ENCODE measurements at places on chromosomes 2 and 18.

- peak; percentile 82 for DNase-seq
Observed at GRCh38 chr18:26429535-26430226, 118.7 kb downstream of the KCTD1 start.

DNA sequence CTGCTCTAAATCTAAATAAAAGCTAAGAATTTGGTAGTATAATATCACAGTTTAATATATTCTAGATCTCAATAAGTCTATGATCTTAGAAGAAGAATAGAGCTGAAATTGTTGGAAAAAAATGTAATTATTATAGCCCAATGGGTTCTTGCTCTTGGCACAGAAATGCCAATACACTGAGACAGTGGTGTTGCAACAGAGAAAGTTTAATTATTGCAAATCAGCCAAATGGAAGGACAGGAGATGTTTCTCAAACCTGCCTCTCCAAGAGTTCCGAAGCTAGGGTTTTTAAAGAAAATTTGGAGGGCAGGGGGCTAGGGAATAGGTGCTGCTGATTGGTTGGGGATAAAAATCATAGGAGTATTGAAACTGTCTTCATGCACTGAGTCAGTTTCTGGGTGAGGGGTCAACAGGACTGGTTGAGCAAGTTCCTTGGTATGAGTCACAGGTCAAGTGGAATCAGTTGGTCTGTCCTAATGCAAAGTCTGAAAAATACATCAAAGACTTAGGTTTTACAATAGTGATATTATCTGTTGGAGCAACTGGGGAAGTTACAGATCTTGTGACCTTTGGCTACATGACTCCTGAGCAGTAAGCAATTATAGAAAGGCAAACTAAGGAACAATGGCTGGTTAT, 228.6 kb downstream of the CD226 start:
- DNase-seq = no peak

GRCh38 chr2:2793514-2793913, 462.4 kb upstream of the MYT1L start:
- DNase-seq = no peak

- no peak for DNase-seq
Observed at GRCh38 chr2:143881246-143881645, 638.7 kb downstream of the ZEB2 start.

GRCh38 chr2:19865151-19865550, 36.6 kb downstream of the TTC32 start:
- no peak for DNase-seq

All from mesenchymal stem cell (in vitro differentiated cells and primary cell).